ENCODE measurements at places on chromosomes 16 and 17.

- DNase-seq, result peak; percentile 92
Measured at GRCh38 chr16:66899945-66900710, 18.6 kb downstream of the CDH16 start.

- DNase-seq, result peak; percentile 36
Measured at GRCh38 chr16:88375236-88375975, 7.4 kb upstream of the ZNF469 start.

- DNase-seq, result peak; percentile 69
Measured at GRCh38 chr16:16092925-16093627, 130.2 kb downstream of the ABCC6 start.

GRCh38 chr17:69702078-69702477 lies 287.6 kb downstream of the MAP2K6 start:
- DNase-seq, result no peak

GRCh38 chr17:35082073-35082657 lies 18.7 kb upstream of the RFFL start:
- DNase-seq, result no peak

- DNase-seq, result no peak
Measured at GRCh38 chr17:82217530-82218204, 5.0 kb upstream of the CCDC57 start.

DNA sequence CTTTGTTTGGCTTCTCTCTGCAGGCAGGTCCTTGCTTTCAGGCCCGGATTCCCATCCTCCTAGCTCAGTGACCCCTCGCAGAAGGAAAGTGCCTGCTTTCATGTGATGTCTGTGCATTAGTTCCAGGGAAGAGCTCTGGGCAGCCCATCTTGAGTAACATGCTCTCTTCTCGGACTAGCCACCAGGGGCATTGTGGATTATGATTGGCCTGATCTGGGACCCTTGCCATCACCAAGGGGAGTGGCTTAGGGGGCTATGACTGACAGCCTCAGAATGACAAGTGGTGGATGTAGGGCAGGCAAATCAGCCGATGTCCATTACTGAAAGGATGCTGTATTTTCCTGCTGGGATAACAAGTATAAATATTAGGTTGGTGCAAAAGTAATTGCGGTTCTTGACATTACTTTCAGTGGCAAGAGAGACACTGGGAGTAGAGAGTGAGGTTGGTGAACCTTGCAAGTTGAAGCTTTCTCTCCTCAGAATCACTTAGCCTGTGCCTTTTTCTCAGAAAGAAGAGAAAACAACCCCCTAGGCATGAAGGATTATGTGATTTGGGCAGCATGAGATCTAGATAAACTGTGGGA lies 71.5 kb upstream of the MPHOSPH6 start:
- no peak for DNase-seq
